Activated naive CD4-positive, alpha-beta T cell treated with anti-CD3 and anti-CD28 coated beads, Interleukin-2, amount 50 U/mL, for 72 hours (primary cell): ENCODE measurements at places on chromosomes 16 and 17. TPM values are rescaled to one million over a fixed set of nuclear protein-coding genes. Genes with fewer than 3 reads are reported as not detected.

DNA sequence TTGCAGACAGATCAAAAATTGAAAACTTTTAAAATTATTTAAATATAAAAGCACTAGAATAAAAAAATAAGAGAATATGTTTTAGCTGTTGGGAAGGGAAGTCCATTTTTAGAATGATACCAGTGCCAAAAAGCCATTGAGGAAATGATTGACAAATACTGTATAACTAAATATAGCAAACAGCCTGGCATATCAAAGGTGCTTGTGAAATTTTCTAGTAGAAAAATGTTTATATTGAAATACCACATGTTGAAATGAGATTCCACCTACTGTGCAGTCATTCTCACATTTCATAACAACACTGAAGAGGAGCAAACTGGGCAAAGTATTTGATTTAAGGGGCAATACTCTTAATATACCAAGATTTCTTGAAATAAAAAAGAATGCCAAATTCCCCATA lies 183.5 kb downstream of the PHKB start:
- no peak for DNase-seq

The CBLN1 gene
- total RNA-seq = not detected

- DNase-seq = peak; percentile 71
These were observed at the start of gene LITAF for GRCh38 chr16:11586856-11587642. LITAF (minus strand) TSS chr16:11586919; CDS start chr16:11556730, 30,189 bp downstream.

The JPT2 gene
- 66.5 TPM for total RNA-seq

- no peak for DNase-seq
These were observed 22.2 kb upstream of the CYLD start for GRCh38 chr16:50719401-50720337.

- DNase-seq = no peak
These were observed 14.6 kb downstream of the CRISPLD2 start for GRCh38 chr16:84834403-84834772.

DNA sequence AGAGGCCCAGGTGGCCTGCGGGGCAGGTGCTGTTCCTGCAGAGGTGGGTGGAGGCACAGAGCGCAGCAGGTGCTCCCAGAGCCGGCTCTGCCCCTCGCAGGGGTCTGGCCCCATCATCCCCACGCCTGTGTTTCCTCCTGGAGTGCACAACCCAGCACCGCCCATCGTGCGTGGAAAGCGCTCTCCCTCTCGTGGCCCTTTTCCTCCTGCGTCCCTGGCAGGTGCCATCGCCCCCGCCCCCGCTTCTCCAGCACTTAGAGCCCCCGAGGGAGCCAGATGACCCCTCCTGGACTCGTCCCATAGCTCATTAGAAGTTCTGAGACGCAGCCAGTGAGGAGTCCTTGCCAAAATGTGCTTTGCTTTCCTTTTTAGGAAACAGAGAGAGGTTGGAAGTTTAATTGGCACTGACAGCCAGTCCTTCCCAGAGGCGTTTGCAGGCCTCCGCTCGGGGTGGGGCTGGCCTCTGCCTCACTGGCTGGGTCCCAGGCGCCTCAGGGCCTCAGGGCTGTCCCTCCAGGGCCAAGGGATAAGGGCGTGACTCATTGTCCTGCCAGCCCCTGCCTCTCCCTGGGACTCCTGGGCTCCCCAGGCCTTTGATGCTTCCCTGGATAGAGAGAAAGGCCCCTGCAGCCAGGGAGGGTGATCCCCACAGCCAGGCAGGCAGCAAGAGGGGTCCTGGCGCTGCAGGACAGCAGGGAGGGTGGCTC lies 32.2 kb upstream of the CHMP6 start:
- DNase-seq = no peak

GRCh38 chr17:74920642-74921025 lies 2.4 kb downstream of the USH1G start:
- DNase-seq = no peak

DNA sequence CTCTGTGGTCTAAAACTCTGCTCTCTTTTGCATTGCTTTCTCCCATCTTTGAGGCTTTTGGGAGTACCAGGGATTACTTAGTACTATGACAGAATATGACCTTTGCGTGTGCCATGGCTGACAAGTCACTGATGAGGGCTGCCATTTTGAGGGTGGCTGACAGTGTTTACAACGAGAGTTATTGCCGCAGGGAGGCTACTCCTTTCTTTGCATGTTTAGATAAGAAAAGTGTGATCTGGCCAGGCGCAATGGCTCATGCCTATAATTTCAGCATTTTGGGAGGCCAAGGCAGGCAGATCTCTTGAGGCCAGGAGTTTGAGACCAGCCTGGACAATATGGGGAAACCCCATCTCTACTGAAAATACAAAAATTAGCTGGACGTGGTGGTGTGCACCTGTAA lies 77.5 kb downstream of the GSG1L start:
- no peak for DNase-seq

The ASB16 gene
- 0.52 TPM for total RNA-seq

DNA sequence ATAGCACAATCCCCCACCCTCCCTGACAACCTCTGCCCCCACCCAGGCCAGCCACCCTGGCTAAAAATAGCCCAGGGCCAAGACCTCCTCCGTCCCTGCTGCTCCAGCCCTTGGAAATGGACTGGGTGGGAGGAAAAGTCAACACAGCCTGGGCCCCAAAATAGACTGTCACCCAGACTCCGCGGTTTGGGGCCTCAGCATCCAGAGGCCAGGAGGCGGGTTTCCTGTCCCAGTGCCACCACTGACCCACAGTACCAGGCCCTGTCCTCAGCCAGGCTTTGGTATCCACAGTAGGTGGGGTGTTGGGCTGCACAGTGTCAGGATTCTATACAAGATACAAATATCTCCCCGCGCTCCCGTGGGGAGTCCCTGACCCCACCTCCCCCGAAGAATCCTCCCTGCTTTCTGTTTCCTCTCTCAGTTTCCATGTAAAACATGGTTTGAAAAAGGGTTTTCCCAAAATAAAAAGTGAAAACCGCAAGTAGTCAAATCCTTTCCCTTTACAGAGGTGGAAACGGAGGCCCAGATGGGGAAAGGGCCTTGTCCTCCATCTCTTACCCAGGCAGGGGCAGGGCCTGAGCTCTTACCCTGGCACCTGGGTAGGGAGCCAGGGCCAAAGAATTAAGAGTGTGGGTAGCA lies 20.1 kb downstream of the CPNE2 start:
- no peak for DNase-seq

GRCh38 chr17:21127509-21128077 lies 829 bp downstream of the DHRS7B start:
- DNase-seq = no peak

DNA sequence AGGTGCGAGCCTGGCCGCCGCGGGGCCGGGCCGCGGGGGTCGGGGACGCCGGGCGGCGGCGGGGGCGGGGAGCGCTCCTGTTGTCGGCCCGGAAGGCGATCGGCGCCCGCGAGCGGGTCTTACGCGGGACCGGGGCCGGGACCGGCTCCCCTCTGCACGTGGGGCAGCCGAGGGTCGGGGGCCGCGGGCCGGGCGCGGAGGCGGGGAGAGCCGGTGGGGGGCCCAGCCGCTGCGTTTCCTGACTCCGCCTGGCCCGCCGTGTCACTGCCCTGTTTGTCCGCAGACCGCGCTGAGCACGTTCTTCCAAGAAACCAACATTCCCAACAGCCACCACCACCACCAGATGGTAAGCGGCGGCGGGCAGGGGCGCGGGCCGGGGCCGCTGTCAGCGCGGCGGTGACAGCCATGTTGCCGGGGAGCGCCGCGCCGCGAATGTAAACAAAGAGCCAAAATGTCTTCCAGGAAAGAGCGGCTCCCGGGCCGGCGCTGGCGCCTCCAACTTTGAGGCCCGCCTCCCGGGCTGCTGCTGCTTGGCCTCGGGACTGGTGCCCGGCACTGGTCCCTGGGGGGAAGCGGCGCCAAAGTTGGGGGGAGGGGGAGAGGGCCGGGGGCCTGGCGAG lies 586 bp downstream of the UBALD2 start:
- DNase-seq = peak; percentile 73

The FOXL1 gene
- total RNA-seq = not detected

The CES1 gene
- total RNA-seq = not detected

- no peak for DNase-seq
These were observed 4.7 kb upstream of the TGFB1I1 start for GRCh38 chr16:31467151-31467773.

The TNP2 gene
- total RNA-seq = not detected

The ADAD2 gene
- not detected for total RNA-seq

The TMC8 gene
- total RNA-seq = 165 TPM

The SAT2 gene
- total RNA-seq = 24.4 TPM

DNA sequence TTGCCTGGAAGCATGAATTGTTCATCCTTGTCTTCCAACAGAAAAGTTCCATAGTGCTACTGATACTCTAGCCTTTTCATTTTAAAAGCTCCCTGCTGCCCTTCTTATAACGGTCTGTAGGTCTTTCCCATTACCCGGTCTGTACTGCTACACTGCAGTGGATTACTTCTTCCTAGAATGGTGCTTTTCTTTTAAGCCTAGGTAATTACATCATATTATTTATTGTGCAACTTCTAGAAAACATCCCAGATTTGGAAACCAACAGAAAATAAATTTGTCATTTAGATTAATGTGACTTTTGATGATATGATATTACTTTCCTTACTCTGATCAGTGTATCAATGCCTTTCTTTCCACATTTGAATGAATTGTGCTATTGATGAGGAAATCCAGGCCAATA lies 199.4 kb downstream of the TANC2 start:
- no peak for DNase-seq

DNA sequence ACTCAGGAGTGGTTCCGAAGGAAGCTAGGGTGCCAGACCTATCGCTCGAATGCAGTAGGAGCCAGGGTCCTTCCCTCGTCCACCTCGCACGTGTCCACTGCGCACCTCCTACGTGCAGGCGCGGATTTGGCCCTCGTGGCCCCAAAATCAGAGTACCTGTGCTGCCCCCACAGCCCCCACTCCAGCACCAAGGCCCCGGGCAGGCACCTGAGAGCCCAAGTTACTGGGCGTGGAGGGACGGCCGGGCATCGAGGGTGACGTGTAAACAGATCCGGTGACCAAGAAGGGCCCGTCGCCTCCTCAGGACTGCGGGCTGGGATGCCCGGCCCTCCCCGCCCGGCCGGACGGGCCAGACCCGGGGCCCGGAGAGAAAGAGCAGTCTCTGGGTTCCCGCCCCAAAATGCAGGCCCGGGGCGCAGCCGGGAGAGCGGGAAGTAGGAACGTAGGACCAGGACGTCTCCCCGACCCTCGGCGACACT lies 492 bp downstream of the SLC25A39 start:
- peak; percentile 65 for DNase-seq

DNA sequence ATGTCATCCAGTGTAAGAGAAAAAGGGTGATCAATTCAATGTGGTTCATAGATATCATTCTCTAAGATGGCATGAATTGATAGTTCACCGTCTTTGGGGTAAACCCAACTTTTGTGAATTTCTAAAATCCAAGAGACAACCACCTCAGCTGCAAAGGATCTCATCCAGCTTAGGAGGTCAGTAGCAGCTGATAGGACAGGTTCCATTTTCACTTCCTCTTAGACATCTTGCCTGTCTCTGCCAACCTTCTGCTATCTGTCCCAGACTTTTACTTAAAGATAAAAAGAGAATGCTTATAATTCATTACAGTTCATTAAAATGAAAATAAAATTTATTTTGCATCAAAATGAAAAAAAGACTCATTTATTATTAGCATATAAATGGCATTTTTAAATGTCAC lies 468.2 kb downstream of the XYLT1 start:
- no peak for DNase-seq
